ENCODE measurements at places on chromosomes 5 and 9.

- DNase-seq: peak; percentile 92
These were observed 207.7 kb downstream of the SREK1 start for GRCh38 chr5:66351813-66352212.

- no peak for DNase-seq
These were observed 29.8 kb upstream of the GFPT2 start for GRCh38 chr5:180382926-180383325.

GRCh38 chr9:71490810-71491209 lies 277.5 kb downstream of the CEMIP2 start:
- DNase-seq: peak; percentile 12

GRCh38 chr9:17905366-17905765 lies 326.5 kb downstream of the SH3GL2 start:
- no peak for DNase-seq

DNA sequence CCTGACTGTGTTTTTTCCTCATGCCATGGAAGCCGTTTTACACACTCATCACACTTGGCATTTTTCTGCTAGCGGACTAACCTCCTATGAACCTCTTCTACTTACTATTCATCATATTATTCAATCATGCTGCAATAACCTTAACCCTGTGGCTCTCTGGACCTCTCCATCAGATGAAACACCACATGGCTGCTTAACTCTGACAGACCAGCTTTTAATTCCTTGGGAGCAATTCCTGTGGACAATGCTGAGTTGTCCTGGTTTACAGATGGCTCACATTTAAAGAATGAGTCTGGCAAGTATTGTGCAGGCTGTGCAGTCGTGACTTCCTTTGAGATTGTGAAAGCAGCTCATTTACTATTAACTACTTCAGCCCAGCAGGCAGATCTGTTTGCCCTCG lies 9.0 kb downstream of the OR1J1 start:
- DNase-seq: no peak

Data from MV-4-11 (cell line).